ENCODE measurements at places on chromosomes 6 and 20.

DNA sequence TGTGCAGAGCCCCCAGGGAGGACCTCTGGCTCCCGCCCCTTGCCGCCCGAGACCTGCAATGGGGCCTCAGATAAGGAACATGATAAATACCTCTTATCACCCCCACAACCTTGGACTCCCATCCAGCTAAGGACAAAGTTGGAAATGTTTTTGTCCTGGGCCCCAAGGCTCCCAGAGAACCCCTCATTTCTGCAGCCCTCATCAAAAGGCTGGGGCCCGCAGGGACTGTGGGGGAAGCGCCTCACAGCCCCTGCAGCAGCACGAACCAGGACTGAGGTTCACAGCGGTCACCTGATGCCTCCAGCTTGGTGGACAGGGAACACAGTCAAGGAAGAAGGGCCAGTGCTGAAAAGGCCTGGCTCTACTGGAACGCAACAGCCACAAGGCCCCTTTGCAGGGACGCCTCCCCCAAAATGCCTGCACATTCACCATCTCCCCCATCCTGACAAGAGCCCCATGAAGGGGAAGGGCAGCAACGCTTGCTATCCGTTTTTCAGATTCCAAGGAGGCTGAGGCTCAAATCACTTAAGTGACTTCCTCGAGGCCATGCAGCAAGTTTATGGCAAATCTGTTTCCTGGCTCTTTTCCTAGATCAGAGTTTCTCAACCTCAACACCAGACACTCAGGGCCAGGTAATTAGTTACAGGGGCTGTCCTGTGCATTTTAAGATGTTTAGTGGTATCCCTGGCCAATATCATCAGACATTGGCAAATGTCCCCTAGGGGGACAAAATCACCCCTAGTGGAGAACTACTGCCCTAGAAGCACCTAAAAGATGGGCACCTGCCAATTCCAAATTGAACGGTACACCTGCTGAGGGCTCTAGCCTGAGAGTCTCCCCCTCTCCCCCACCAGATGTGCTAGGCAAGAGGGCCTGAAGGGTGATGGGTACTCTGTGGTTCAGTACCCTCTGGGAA, 10.6 kb downstream of the TFEB start:
- DNase-seq = no peak

DNA sequence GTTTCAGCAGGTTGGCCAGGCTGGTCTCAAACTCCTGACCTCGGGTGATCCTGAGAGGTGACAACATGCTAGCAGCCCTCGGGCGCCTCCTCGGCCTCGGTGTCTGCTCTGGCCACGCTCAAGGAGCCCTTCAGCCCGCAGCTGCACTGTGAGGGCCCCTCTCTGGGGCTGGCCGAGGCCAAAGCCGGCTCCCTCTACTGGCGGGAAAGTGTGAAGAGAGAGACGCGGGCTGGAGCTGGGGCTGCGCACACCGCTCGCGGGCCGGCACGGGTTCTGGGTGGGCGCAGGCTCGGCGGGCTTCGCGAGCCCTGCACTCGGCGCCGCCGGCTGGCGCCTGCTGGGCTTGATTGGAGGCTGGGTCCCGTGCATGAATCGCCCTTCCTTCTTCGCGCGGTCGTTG, 80.8 kb upstream of the RBM24 start:
- DNase-seq = no peak

DNA sequence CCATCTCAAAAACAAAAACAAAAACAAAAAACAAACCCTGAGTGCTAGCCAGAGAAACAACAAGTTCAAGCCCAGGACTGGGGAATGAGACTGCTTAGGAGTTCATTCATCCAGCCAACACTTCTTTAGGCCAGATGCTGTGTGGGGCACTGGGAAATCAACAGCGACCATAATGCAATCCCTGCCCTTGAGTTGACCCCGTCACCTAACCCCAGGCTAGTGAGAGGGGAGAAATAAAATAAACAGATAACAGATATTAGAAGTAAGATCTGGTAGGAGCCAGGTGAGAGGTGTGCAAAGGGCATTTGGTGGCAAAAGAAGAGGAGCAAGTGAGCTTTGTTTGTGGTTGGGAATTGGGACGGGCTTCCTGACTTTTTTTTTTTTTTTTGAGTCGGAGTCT, 4.9 kb upstream of the RPL10A start:
- DNase-seq = no peak

GRCh38 chr6:87174078-87174579, 18.8 kb downstream of the ZNF292 start:
- no peak for DNase-seq

DNA sequence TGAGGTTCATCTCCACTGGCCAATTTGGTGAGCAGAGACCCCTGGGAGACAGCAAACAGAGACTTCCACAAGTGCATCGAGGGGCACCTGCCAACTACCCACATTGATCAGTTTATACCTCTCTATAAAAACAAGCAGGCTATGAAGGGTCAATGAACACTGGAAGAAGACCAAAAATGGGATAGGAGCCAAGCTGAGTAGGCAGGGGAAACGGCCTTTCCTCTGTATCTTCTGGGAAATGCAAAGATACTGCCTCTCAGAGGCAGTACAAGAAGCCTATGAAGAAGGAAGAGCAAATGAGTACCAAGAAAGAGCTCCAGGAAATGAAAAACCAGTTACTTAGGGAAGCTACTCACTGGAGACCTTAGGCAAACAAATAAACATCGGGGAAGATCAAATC, 247.7 kb downstream of the GMDS start:
- no peak for DNase-seq

- DNase-seq = no peak
These were observed 5.1 kb downstream of the ACAT2 start for GRCh38 chr6:159766906-159767305.

DNA sequence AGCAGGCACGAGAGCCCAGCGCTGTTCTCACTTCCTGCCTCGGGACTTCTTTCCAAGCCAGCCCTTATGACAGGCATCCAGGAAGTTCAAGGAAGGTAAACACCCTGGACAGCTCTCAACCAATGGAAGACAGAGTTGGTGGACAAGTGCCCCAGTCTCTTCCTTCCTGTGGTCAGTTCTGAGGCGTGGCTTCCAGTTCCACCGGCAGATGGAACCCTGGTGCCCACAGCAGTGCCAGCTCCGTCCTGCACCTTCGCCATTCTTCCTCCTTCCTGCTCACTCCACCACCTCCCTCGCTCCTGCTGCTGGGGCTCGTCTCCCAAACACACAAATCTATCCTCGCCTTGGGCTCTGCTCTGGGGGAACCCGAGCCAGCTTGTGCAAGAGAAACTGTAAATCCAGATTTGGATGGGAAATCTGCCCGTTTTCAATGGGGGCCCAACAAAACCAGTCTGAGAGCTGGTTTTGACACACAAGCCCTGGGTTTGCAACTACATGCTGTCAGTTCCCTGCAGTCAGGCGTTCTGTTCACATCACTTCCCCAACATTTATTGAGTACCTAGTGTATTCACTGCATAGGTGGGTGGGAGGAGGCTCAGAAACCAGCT, 162.7 kb downstream of the GRM4 start:
- DNase-seq = no peak

GRCh38 chr6:33088258-33088930, 12.6 kb downstream of the HLA-DPB1 start:
- DNase-seq = no peak

GRCh38 chr6:53107091-53107490, 41.5 kb downstream of the GCM1 start:
- no peak for DNase-seq

DNA sequence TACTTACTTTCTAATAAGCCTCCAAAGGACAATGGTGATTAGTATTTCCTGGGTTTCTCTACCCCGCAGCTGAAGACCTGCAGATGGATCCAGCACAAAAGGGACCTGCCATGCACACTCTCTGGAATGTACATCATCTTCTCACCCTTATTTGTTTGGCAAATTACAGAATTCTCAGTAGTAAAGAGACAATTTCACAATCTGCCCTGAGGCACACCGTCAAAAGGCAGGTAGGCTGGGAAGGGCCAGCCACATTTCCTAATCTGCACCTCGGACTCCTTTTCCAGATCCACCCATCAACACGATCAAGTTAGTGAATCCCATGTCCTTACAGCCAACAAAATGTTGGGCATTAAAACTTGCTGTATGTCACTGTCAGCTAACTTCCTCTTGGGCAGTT, 4.9 kb downstream of the OVOL2 start:
- DNase-seq = no peak
